Placental pericyte (primary cell): ENCODE measurements at places on chromosomes 6 and 20. TPM values are rescaled to one million over a fixed set of nuclear protein-coding genes. Genes with fewer than 3 reads are reported as not detected.

The AGPAT4 gene
- total RNA-seq, result 10.7 and 13.5 TPM in 2 replicates

The FILIP1 gene
- 0.43 and 1.3 TPM in 2 replicates for total RNA-seq

The SCRT2 gene
- not detected in 2 replicates for total RNA-seq

The SHLD1 gene
- 0.86 and 2.8 TPM in 2 replicates for total RNA-seq

The CYP21A2 gene
- not detected in 2 replicates for total RNA-seq

The OR2J3 gene
- not detected in 2 replicates for total RNA-seq

The DPPA5 gene
- not detected in 2 replicates for total RNA-seq
